ENCODE measurements at places on chromosomes 2 and 18.

GRCh38 chr2:10469955-10470608 lies 22.0 kb upstream of the ODC1 start:
- DNase-seq = no peak

DNA sequence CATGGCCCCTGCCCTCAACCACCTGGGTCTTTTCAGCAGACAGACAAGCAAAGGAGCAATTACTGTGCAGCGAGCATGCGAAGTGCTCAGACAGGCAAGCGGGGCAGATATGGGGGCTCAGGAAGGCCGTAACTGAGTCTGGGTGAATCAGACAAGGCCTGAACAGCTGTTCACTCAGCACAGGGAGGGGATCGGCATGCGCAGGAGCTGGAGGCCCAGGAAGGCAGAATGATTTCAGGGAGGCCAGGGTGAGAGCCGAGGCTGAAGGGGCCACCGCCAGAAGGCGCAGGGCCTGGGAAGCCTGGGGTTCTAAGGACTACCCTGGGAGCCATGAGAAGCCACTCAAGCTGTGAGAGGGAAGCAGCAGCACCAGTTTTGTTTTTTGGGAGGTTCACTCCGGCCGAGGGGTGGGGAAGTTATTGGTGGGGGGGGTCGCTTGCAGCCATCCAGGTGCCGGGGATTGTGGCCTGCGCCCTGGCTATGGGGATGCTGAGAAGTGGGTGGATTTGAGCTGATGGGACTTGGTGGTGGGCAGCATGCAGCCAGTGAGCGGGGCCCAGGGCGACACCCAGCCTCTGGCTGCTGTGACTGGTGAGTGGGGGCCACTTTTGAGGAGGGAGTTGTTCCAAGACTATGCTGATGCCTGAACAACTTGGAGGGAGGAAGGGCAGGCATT lies 132.2 kb downstream of the TSN start:
- DNase-seq = no peak

- no peak for DNase-seq
Measured at GRCh38 chr2:218853766-218854165, 5.8 kb upstream of the WNT6 start.

- no peak for DNase-seq
Measured at GRCh38 chr2:12052796-12053195, 306.4 kb downstream of the LPIN1 start.

DNA sequence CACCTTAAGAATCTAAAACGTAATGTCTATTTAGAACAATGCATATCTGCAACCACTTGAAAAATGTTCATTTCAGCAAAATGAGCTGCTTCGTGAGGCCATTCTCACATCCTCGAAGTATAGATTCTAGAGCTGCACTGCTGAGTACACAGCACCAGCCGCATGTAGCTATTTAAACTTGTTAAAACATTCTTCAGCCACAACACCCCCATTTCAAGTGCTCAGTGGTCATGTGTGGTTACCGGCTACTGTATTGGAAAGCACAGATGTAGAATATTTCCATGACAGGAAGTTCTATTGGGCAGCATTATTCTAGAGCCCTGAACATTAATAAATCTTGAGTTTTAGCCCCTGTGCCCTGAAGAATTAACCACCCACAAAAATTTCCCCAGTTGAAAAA lies 35.0 kb downstream of the SUMO1 start:
- DNase-seq = no peak

DNA sequence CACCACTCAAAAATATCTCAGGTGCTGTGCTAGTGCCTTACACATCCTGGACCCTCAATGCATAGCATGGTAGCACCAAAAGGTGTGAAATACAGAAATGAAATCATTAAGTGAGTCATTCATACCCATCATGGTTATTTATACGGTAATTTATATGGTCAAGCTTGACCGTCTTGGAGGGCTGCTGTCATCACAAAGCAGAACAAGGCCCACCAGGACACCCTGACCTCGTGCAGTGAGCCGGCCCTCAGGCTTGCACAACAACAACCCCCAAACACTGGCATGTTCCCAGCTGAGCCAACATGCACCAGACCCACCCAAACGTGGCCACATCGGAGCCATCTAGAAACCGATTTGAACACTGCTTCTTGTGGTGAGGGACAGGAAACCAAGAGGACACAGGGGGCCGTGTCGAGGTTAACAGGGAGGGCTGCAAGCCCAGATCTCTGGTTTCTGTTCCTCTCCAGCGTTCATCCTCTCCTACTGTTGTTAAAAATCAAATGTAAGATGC lies 378.5 kb upstream of the ID2 start:
- peak; percentile 29 for DNase-seq

DNA sequence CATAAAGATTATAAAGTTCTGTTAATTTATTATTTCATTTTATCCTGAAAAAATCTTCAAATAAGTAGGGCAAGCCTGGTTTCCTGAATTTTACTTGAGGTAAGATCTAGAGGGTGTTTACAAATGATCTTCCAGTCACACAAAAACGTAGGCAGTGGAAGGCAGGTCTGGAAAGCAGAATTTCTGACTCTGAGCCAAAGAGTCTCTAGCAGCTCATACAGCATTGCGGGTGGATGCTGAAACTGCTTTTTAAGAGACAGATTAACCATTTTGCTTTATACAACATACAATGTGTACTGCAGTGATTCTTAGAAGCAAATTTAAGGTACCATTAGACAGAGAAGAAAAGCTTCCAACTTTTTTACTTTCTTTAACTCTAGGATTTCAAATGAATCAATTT lies 117.0 kb downstream of the FTCDNL1 start:
- no peak for DNase-seq

- DNase-seq = peak; percentile 12
Measured at GRCh38 chr2:207473049-207473930, 56.5 kb upstream of the CREB1 start.

GRCh38 chr18:30763902-30764350 lies 278.6 kb downstream of the DSC3 start:
- DNase-seq = no peak

GRCh38 chr2:195662138-195662537 lies 5.1 kb downstream of the SLC39A10 start:
- no peak for DNase-seq

GRCh38 chr18:24584813-24585212 lies 124.4 kb downstream of the HRH4 start:
- DNase-seq = no peak

Data from activated CD4-positive, alpha-beta T cell treated with anti-CD3 and anti-CD28 coated beads for 24 hours (primary cell).